ENCODE measurements at places on chromosomes 3 and 15.

DNA sequence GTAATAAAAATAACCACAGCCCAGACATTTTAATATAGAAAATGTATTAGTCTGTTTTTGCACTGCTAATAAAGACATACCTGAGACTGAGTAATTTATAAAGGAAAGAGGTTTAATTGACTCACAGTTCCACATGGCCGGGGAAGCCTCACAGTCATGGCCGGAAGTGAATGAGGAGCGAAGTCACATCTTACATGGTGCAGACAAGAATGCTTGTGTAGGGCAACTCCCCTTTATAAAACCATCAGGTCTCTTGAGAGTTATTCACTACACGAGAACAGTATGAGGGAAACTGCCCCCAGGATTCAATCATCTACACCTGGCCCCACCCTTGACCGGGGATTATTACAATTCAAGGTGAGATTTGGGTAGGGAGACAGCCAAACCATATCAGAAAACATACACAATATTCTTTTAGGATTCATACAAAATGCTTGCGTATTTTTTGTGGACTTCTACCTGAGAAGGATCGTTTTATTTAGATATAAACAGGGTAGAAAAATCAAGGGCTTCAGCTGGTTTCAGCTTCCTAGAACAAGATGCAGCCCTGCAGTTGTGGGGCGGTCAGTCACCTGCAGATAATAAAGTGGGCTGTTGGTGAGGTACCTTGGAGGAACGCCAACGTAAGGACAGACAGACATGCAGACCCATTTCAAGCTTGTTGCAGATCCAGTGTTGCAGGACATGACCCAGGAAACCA lies 101.9 kb downstream of the TNIK start:
- no peak for DNase-seq

GRCh38 chr3:149891621-149892020 lies 78.6 kb downstream of the RNF13 start:
- DNase-seq = no peak

- DNase-seq = peak; percentile 18
Measured at GRCh38 chr15:49155834-49156627, 632 bp upstream of the COPS2 start.

GRCh38 chr3:70832834-70833205 lies 520.4 kb upstream of the MDFIC2 start:
- no peak for DNase-seq

- DNase-seq = peak; percentile 82
Measured at GRCh38 chr3:69212411-69213160, 90.2 kb upstream of the LMOD3 start.

DNA sequence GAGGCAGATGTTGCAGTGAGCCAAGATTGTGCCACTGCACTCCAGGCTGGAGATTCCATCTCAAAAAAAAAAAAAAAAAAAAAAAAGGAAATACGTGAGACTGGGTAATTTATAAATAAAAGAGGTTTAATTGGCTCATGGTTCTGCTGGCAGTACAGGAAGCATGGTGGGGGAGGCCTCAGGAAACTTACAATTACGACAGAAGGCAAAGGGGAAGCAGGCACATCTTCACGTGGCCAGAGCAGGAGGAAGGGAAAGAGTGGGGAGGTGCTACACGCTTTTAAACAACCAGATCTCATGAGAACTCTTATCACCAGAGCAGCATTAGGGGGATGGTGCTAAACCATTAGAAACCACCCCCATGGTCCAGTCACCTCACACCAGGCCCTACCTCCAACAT lies 138.2 kb upstream of the IL12A start:
- DNase-seq = no peak

GRCh38 chr3:4218456-4219226 lies 84.5 kb upstream of the SETMAR start:
- no peak for DNase-seq

DNA sequence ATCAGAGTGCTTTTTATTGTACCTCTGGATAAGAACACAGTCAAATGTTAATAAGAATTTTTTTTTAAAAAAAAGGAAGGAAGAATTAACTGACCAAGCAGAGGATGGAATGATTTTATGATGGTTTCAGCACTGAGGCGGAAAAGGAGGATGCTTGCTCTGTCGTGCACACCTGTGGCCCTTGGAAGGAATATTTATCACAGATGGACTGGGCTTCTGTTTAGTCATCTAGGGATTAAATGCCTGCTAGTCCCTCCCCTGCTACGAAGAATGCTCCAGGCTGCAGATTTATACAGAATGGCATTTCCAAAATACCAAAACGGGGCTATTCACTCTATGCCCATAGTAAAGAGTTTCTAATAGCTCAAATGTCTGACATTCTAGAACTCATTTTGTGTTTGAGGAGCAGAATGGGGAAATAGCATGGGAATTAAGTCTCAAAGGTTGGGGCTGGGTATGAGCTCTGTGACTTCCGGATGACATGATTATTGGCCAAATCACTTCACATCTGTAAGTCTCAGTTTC lies 92.8 kb upstream of the BCL6 start:
- no peak for DNase-seq

DNA sequence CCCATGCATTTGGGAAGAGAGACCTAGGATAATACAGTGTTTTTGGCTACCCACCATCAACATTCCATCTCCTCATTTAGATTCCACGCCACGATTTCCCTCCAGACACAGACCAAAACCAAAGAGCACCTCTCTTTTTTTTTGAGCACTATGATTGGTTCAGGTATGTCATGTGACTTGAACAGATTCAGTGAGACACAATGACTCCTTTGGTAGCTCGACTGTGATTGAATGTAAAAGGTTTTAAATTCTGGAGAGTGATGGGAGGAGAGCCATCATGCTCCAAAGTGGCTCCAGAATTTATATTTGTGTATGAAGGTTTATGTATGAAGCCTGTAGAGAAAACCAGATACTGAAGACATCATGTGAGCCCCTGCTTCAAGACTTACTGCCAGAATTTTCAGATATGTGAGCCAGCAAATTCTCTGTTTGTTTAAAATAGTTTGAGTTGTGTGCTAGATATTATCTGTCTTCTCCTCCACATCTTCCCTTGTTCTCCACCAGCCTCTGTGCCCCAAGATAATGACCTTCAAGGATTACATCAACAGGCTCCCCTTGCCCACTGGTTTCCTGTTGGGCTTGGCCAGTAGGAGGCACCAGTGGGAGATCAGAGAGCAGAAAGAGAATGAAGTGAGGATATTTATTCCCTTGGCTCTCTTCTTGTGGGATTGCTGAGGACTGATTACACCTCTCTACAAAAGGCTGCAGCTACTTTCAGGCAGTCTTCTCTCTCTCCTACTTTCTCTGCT lies 12.5 kb downstream of the MYD88 start:
- no peak for DNase-seq

DNA sequence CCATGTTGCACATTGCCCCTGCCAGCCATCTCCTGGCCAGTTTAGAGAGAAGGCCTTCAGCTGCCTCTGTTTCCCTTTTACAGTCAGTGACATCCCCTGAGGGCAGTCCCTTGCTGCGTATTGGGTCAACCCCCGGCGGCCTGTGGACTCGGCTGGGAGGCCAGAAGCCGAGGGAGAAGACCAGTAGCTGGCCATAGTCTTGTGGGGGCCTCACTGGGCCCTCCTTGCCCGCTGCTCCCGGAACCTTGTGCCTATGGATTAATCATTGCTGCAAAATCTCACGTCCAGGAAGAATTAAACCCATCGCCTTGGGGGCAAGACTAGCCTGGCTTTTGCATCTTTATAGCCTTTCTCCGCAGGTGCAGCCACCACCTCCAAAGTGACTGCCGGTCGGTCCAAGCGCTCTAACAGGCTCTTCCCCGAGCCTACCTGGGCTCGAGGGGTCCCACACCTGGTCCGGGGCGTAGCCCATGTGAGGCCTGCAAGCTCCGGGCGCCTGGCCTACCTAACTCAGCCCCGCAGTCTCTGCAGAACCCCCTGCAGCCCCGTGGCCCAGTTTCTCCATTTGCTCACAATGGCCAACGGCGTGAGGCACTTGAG lies 870 bp upstream of the CHAC1 start:
- DNase-seq = no peak

DNA sequence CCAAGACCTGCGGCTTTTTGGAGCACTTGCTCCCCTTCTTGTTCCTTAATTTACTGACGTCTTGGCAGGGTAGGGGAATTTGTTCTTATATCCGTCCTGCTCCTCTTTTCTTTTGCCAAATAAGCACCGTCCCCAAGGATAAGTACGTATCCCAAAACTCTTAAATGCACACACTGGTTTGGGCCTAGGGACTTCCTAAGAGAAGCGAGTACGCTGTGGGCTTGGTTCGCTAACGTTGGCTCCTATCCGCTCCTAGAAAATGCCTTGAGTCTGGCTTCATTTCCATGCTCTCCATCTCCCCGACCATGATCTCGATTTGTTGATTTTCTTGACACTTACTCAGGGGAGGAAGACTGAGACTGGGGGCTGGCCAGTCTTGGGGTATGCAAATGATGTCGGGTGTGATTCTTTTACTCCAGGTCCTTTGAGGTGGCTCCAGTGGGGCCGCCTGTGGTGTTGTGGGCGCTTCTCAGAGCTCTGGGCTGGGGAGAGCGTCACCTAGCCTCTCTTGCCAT lies 1.3 kb downstream of the MYRIP start:
- DNase-seq = peak; percentile 1

DNA sequence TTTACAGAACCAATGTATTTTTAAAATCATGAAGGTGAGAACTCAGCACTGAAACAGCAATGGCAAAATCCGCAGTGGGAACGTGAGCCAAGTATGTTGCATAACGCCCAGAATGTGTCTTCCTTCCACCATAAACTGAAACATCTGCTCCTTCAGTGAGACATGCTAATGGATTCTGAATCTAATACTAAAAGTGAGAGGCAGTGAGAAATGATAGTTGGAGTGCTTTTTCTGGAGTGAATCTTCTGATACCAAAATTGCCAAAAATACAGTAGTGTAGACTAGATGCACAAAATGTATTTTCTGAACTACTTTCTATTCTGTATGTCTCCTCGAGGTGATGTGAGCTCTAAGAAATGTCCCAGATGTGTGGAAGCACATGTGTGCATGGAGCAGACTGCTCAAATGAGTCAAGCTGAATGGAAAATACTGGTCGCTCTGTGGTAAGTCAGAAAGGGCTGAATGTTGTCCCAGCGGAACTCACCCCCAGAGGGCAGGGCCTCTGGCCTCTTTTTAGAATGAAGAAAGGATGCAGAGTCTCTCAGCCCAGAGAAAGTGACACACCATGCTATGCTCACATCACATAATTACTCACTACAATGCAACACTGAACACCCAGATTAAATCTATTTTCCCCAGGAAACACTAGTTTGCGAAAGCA lies 73.0 kb downstream of the ATP10A start:
- DNase-seq = no peak

DNA sequence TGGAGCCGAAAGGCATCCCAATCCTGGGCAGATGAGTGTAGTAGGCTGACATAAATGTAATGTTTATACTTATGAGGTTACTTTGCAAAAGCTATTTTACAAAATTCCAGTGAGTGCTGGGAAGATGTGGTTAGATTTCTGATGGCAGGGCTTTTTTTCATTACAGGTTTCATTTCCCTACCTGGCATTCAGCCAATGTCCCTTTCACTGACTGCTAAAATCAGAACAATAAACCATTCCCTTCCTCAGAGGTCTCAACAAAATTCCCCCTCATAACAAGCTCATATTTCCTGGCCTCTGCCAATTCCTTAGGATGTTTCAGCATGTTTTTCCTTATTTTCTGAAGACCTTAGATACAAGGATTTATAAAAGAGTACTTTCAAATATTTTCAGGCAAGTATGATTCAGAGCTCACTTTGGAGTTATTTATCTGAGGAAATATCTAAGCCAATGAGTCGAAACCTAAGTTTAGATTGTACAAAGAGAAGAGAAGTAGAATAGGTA lies 40.9 kb upstream of the CCDC80 start:
- DNase-seq = no peak

GRCh38 chr15:42461261-42461660 lies 29.7 kb downstream of the ZNF106 start:
- no peak for DNase-seq

GRCh38 chr3:189108067-189108466 lies 63.7 kb upstream of the TPRG1 start:
- no peak for DNase-seq

GRCh38 chr15:64776402-64776786 lies 1.0 kb upstream of the RBPMS2 start:
- no peak for DNase-seq

DNA sequence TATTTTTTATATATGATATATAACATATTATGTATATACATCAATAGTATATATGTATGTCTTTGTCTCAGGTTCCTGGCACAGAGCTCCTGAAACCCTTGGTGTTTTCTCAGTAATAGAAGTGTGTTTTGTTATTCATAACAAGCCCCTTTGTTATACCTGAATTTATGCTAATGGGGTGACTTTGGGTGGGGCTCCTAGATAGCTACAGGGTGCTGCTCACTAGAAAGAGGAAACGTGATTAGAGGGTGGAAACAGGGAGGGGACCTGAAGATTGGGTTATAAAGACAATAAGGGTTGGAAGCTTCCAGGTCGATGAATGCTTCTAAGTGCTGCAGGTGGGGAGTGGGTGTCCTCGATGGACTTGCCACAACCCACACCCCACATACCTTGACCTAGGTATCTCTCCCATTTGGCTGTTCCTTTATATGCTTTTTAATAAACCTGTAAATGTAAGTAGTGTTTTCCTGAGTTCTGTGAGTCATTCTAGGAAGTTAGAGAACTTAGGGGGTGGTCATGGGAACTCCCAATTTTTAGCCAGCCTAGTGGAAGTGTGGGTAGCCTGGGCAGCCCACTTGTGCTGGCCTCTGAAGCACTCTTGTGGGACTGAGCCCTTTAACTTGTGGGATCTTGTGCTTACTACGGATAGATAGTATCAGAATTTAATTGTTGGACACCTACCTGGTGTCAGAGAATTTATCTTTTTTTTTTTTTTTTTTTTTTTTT lies 36.9 kb upstream of the C15orf39 start:
- DNase-seq = no peak

GRCh38 chr3:13627681-13628080 lies 78.8 kb downstream of the FBLN2 start:
- DNase-seq = no peak

- no peak for DNase-seq
Measured at GRCh38 chr3:25527801-25528200, 99.7 kb downstream of the RARB start.

GRCh38 chr3:196652961-196653795 lies 13.7 kb downstream of the NRROS start:
- no peak for DNase-seq

GRCh38 chr3:178562143-178562946 lies 26.1 kb downstream of the KCNMB2 start:
- DNase-seq = no peak

DNA sequence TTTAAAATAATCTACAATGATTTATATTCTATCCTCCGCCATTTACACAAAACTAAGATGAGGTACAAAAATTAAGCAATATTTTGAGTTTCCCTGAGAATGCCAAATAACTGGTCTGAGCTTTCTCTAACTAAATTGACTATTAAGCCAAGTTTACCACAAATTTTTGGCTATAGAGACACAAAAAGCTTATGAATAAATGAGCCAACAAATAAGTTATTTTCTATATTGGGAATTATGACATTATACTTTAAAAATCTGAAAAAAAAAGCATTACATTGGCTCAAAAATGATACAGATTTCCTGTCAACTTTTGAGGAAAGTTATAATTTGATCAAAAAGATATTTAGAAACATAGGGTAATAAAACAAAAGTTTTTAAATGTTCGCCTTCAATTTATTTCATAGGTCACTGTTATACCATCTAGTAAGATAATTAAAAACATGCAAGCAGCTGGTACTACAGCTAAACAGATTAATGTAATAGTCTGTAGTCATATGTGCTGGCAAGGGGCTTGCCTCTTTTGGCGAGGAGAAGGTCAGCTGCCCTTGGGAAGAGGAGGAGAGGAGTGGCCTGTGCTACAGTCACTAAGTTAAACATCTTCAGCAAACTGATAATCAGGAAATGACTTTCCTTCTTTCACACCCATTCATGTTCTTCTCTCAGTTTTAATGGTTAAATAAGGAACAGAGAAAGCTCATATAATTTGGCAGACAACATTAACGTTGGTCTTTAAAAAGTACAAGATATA lies 318.5 kb downstream of the TBC1D5 start:
- no peak for DNase-seq

All from hematopoietic multipotent progenitor cell (in vitro differentiated cells).